Posterior vena cava (tissue), 2 donors: ENCODE measurements at places on chromosomes 1 and 21.

DNA sequence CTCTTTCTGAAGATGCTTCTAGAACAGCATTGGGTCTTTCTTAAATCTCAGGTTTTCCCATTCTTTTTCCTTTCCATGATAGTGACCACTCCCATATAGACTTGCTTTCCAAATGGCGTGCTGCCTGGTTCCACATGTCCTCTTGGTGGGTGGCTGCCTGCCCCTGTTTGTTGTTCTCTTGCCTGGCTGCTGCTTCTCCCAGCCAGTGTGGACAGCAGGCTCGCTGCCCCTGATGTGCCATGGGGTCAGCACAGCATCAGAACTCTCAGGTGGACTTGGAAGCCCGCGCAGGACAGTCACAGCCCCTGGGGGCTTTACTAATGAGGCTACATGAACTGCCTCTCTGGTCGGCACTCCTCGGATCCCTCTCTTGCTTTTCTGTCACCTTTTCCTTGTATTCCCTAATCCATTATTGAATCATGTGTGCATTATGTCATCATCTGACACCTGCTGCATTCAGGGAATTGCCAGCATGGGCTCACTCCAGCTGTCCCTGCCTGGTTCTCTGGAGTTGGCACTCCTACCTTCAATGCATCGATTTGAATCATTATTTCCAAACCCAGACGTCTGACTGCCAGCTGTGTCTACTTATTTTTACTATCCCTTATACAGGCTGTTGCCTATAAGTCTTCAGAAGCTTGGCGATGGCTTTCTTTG, 100.5 kb upstream of the COA6 start:
- no peak for DNase-seq

DNA sequence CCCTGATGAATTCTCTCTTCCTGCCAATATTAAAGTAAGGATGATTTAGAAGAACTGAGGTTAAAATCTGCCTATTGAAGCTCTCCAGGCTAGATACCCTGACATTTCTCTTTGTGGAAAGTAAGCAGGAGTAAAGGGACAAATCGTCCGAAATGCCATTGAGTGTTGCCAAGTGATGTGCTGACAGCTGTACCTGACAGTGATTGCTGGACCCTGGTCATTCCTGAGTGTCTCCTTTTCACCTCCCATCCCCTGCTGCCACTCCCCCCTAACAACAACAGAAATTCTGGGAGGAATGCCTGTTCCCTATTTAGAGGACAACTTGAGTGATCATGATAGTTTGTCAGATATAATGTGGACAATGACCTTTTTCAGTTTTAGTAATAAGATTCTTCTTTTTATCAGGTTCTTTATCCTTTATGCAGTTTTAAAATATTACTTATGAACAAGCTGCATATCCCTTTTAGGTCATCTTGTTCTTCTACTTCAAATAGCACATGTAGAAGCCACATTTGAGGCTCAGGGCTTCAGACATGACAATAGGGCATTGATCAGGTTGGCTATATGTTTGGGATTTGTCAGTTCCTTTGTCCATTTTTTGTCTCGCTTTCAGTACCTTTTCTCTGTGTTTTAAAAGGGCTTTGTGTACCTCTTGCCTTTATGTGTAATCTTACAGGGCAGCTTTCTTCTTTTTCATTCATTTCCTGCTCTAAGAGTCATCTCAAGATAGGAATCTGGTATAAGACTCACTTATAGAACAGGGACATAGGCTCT, 56.0 kb downstream of the ITSN1 start:
- DNase-seq, result no peak

GRCh38 chr1:87103074-87103473, 188.6 kb downstream of the HS2ST1 start:
- no peak for DNase-seq

- DNase-seq, result no peak
Measured at GRCh38 chr1:170085091-170085490, 10.6 kb upstream of the KIFAP3 start.

DNA sequence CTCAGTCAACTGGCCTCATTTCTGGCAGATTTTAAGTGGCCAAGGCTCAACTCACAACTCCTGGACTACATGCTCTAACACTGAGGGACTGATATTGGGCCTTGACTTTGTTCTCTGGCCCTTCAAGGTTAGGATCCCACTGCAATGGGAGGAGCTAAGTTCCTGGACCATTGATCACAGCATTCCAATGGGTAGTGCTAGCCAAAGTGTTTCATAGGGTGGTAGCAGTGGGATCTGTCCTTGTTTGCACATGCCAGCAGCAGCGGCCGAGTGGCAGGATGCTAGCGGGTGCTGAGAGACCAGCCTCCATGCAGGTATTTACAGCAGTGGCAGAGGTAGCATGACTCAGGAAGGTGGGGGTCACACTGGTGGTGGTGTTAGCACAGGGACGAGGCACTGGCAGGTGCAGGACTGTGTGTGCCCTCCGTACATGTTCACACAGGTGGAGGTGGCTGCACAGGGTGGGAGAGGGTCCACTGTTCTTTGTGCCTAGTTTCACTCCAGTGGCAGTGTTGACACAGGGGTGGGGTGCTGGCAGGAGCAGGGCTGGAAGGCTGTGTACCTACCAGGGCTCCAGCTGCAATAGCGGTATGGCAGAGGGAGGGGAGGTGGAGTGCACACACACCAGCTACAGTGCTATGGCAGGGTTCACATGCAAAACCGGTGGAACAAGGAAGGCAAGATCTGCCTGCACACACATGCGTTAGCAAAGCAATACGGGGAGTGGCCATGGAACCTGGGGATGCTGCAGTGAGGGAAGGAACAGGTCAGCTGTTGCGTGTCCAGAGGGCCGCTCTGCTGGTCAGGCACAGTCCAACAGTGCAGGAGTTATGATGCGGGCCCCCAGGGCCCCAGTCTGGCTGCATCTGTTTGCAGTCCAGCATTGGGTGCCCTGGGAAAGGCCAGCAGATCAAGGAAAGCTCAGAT, 51.7 kb downstream of the COL24A1 start:
- DNase-seq, result no peak

DNA sequence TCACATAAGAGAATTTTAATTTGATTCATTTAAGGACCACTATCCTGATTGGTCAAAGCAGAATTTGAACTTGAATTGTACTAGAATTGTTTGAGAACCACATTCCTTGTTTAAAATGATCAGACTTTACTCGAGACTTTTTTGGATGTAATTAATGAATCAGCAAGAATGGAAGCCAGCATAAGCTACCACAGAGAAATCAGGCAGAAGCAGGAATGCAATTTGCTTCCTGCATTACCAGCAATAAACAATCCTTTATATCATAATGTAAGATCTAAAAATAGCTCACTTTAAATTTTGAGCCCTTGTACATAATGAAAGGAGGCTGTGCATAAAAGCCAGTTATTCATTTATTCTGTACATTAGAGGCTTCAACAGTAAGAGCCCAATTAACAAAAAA, 119.8 kb upstream of the BACE2 start:
- DNase-seq, result no peak

GRCh38 chr1:54490361-54491248, 57.4 kb upstream of the ACOT11 start:
- no peak for DNase-seq

DNA sequence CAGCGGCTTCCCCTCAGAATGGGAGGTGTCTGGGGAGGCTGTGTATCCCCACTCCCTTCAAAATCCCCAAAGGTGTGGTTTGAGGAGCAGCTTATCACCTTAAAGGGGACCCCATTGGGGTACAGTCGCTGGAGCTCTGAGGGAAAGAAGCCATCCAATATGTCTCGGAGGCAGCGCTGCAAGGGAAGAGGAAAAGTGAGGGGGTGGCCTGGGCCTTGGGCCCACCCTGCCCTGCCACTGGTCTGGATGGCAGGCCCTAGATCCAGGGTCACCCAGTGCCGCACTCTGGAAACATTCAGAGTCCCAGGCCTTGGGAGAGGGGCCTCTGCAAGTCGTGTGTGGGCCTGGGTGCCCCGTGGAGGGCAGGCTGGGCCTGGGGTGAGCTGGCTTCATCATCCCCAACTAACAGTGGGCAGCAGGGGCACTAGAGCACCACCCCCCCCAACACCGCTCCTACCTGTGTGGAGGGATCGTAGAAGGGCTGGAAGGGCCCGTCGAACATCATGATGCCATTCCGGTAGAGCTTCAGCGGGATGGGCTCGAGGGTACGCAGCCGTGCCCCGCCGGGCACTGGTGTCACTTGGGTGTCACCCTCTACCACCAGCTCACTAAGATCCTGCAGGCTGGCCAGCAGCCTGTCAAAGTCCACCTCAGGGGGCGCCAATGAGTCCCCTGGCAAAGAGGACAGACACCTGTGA, 5.6 kb downstream of the SH3BGRL3 start:
- DNase-seq, result no peak

DNA sequence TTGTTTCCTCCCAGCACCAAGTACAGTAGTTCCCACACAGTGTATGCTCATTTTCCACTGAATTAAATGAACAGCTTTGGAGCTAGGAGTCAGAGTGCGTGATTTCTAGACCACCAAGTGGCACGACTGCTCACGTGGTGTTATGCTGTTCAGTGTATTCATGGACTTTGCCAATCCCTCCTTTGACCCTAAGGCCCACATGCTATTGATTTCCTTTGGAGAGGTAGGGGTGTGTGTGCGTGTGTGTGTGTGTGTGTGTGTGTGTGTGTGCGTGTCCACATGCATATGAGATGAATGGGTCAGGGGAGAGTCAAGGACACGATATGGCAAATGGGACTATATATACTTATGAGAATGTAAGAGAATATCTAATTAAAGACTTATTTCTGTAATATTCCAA, 177.2 kb downstream of the LMX1A start:
- no peak for DNase-seq

- no peak for DNase-seq
Measured at GRCh38 chr1:59814901-59815825, at the start of gene HOOK1. Gene HOOK1 (plus strand): TSS chr1:59814949. CDS start chr1:59815118, 169 bp downstream.

GRCh38 chr1:45722809-45723208, 27.6 kb downstream of the IPP start:
- no peak for DNase-seq
